ENCODE measurements at places on chromosomes 7 and 10.

DNA sequence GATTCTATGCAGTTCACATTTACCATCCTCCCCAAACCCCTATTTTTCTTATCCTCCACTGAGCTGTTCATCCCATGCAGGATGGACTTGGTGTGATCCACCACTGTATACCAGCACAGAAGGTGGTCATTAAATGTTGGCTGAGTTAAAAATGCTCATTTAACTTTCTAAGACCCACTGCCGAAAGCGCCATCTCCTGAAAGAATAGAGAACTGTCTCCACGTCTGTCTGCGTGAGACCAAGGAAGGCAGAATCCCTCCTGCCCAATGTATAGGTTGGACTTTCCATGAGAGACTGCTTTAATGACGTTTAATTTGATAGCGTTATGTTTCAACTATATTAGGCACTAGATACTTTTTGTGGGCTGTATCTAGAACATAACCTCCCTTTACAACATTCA lies 124.3 kb downstream of the GPAM start:
- no peak for DNase-seq

- no peak for DNase-seq
Observed at GRCh38 chr10:9051328-9051974, 997.0 kb downstream of the GATA3 start.

- DNase-seq = no peak
Observed at GRCh38 chr7:3916146-3916545, 615.1 kb downstream of the SDK1 start.

DNA sequence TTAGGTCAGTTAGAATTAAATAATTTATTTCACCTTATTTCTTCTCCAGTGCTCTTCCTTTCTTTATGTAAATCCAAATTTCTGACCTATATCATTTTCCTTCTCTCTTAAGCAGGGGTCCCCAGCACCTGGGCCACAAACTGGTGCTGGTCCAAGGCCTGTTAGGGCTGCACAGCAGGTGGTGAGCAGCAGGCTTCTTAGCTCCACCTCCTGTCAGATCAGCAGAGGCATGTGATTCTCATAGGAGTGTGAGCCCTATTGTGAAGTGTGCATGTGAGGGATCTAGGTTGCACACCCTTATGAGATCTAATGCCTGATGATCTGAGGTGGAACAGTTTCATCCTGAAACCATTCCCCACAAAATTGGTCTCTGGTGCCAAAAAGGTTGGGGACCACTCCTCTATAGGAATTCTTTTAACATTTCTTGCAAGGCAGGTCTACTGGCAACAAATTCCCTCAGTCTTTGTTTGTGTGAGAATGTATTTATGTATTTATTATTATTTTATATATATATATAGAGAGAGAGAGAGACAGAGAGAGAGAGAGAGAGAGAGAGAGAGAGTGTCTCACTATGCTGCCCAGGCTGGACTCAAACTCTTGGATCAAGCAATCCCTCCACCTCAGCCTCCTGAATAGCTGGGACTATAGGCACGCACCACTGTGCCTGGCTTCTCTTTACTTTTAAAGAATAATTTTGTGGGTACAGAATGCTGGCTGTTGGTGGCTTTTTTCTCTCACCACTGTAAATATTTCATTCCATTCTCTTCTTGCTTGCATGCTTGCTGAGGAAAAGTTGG lies 4.3 kb upstream of the ABCC2 start:
- DNase-seq = no peak

GRCh38 chr7:50208378-50208982 lies 96.0 kb upstream of the IKZF1 start:
- no peak for DNase-seq

DNA sequence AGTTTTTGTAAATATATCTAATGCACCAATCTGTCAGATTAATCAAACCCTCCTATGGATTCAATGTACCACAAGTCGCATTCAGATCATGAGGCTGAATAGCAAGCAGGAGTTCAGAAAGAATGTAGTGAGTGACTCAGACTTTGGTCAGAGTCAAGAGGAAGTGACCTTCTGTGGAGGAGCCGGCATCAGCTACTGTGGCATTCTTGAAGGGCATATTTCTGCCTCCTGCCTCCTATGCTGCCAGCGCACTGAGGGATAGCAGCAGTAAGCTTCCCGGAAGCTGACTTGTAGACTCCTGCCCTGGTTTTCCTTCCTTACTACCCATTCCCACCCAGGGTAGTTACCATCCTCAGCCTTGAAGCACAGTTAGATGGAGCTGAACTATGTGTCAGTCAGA lies 867.5 kb downstream of the NRG3 start:
- DNase-seq = no peak

All from AG04449 (cell line).